ENCODE measurements at places on chromosomes 4 and X.

GRCh38 chr4:168199260-168199957 is 107.1 kb downstream of the ANXA10 start:
- DNase-seq, result no peak

- no peak for DNase-seq
Observed at GRCh38 chr4:67885762-67886161, 2.0 kb upstream of the TMPRSS11D start.

DNA sequence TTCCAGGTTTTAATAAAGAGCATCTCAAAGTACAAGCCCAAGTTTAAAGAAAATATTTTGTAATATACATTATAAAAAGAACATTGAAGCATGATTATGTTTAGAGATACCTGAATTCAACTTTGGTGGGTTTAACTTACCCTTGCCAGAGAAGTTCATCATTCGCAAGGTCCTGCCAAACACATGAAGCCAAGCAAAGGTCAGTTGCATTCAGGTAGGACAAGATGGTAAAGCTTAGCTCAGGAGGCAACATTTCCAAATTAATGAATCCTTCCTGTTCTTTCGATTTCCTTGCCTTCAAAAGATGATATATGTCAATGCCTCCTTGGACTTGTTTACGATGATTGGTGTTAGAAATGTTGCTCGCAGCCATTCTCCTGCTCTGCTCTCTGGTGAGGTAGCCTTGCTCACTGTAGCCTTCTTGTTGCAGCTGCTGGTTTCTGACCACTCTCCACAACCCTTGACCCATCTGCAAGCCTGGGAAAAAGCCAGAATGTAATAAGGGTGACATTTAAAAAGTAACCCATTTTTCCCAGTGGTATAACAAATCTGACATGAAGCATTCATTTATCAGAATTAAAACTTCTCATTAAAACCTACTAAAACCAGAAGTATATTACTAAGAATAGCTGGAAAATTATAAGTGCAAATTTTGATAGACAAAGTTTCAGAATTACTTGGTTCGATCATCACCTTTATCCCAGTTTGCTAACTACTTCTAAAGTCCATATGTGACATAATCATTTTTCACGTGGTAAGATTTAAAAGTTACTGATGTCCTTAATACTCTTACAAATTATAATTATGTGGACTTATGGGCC is 20.6 kb downstream of the FBXO8 start:
- no peak for DNase-seq

- no peak for DNase-seq
Observed at GRCh38 chr4:138706201-138706600, 309.4 kb upstream of the NOCT start.

GRCh38 chr4:55340266-55340665 is 5.8 kb upstream of the SRD5A3 start:
- no peak for DNase-seq
